ENCODE measurements at places on chromosomes 2 and 18.
A peak's percentile ranks its signal among the peaks of the same experiment; 100 is the strongest.

DNA sequence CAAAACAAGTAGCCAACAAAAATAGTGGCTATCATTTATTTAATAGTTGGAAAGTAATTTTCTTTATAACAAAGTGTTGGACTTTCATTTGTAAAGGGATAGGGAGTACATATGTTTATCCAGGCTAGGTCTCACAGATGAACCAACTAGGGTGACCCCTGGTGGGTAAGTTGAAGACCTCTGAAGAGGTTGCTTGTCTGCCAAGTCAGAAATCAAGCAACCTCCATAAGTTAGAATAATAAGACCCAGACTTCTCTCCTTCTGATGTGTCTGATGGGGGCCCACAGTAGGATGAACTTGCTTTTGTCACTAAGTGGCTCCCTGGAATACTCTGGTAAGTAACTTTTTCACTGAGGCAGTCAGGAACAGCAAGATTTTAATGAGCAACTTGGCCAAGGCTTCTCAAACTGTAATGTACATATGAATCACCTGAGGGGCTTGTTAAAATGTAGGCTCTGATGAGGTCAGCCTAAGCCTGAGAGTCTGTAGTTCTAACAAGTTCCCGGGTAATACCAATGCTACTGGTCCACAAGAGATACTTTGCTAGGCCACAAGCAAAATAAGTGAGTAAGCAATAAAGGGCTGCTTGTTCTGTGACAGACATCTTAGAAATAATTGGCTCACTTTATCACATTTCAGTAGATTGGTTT is 319.6 kb downstream of the PIK3C3 start:
- DNase-seq: no peak

DNA sequence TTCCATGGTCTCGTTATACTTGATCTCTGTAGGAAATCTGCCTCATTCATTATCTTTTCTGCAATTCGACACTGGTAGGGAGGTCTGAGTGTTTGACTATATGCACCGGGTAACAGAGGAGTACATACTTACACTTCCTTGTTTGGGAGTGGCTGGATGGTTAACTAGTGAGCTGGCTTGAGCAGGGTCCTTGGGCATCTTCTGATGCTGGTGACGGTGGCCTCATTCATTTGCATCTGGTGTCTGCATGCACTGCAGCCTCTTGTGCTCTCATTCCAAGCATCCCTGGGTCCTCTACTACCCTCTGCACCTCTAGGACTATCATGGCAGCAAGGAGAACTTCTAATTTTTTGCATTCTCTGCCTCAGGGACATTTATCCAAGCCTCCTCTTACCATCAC is 100.0 kb upstream of the TCF4 start:
- no peak for DNase-seq

DNA sequence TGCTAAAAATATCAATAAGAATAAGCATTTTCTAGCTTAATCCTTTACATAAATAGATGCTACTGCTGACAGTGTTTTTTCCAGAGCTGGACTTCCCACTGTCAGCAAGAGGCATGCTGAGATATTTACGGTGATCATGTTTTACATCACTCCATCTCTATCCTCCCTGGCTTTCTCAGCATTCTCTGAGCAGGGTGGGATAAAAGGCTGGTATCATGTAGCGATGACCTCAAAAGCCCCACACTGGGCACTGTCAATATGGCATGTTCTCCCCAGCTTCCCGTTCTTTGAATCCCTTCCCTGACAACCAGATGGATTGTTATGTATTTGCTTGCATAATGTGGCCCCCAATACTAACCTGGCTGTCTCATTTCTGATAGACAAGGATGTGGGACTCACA is 83.2 kb upstream of the EPHA4 start:
- no peak for DNase-seq

DNA sequence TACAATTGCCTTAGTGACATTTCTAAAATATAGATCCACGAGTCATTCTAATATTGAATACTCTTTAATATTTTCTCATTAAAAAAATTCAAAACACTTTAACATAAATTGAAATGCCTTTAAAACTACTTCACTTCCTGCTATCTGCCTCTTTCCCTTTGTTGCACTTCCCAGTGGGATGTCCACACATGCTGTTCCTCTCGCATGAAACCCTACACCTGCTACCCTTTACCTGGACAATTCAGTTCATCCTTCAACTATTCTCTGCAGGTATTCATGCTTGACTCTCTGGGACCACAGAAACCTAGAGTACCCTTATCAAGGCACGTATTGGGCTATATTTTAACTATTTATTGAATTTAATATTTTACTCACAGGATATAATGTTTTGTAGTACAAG is 373.3 kb upstream of the GALNT5 start:
- no peak for DNase-seq

DNA sequence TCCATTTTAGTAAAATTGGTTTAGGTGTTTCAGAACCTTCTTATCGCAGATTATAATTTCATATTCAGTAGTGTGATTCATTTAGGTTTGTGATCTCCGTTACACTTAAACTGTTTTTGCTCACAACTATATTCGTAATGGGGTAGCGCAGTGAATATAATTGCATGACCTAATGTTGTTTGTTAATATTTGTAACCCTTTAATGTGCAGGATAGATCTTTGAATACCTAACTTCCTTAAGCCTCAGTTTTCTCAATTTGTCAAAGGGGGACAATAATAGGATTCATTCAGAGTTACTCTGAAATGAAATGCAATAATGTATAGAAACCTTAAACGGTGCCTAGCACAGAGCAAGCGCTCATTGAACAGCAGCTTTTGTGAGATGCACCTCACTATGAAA is 558 bp upstream of the ZDBF2 start:
- no peak for DNase-seq

DNA sequence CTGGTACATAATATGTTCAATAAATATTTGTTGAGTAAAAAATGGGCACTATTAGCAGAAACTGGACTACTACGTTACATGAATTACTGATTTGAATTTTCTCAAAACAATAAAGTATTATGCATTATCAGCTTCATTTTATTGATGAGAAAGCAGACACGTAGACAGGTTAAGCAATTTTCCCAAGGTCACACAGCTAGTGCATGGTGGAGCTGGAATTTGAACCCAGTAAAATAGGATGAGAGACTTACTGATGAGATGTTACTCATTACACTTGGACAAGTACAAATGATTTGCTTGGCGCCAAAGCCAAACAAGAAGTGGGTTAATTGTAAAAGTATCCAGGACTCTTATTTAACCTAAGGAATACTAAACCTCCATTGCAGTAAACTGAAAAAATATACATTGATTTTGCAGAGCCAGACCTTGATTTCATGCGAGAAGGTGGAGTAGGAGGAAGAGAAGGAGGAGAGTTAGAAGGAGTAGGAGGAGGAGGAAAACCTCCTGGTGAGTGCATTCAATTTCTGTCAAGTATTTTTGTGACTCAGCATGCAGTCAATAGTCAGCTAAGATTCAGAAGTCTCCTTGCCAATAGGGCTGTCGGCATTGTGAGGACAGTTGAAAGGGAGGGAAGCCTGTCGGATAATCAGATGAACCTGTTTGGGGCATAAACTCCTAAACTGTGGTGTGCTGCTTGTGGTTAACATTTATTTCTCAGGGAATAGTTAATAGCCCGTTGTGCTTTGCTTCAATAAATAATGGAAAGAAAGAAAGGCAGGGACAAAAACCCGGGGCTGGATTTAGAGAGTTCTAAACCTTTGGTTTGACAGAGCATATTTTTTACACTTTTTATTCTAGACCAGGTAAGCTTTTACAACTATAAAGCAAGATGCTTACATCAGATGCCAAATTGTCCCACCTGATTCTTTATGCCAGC is 77.0 kb upstream of the TACR1 start:
- DNase-seq: no peak

DNA sequence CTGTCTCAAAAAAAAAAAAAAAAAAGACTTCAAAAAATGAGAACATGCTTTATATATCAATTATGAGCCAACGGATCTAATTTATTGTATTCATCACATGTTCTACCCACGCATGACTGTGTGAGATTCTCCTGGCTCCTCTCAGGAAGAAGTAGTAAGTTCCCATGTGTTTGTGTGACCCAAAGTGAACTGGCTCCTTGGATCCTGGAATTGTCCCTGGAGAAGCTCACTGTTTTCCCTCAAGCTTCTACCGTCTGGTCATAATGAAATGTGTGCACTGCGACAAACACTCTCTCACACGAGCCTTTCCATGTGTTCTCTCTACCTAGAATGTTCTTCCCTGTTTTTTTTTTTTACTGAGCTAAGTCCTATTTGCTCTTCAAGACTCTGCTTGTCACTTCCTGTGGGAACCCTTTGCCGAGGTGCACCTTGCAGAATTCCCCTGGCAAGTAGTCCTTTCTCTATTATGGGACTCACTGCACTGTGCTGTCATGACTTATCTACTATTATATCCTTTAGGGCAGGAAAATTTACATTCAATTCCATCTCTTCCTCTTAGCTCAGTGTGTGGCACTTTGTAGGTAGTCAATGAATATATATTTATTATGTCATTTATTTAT is 83.2 kb upstream of the THOC1 start:
- no peak for DNase-seq

GRCh38 chr18:21327101-21327500 is 85.1 kb downstream of the GREB1L start:
- DNase-seq: no peak

GRCh38 chr2:173886613-173887012 is 78.6 kb downstream of the SP3 start:
- DNase-seq: no peak

GRCh38 chr2:201936817-201937216 is 96.8 kb upstream of the FZD7 start:
- no peak for DNase-seq

DNA sequence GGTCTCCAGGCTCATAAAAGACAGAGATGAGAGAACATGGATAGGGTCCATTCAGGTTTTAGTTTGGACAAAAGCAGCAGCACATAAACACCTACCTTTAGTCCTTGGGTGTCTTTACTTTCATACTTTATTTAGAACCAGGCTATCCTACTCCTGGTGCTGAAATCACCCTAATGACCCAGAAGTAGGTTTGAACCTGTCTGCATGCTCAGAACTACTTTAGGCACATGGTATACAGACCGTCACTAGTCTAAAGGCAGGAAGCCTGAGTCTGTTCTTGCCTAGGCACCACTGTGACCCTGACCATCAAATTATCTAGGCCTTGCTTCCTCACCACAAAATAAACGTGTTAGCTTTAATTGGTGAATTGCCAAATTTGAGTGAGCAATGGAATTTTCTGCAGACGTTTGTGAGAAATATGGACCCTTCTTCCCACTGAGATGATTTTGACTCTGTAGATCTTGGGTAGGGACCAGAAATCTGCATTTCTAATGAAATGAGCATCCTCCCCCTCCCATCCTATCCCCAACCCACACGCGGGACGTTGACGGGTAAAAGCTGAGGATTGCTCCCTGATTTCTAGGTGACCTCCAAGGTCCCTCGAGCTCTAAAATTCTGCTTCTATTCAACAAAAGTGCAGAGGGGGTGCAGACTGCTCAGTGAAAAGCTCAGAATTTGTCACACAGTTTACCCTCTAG is 75.1 kb downstream of the PLEKHM3 start:
- DNase-seq: no peak

GRCh38 chr2:191713837-191714236 is 35.9 kb downstream of the NABP1 start:
- DNase-seq: no peak

- DNase-seq: no peak
These were observed 4.4 kb downstream of the ANKRD29 start for GRCh38 chr18:23658285-23658684.

- DNase-seq: no peak
These were observed 385.8 kb upstream of the TRIB2 start for GRCh38 chr2:12330916-12331315.

DNA sequence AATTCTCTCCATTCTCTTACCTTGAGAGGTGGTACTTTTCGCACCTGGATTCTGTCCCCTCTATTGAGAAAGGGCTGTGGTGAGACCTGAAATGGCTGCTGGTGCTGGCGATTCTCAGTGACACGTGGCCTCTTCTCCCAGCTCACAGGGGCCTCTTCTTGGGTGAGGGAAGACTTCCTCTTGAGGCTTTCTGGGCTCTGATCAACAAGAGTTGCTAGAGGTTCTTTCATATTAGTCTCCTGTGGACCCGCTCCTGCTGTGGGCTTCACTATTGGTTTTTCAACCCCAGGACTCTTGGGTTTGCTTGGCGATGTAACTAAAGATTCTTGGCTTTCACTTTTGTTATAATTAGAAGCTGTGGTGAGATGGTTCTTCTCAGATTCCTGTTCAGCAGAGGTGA is 76.3 kb upstream of the DTNB start:
- DNase-seq: no peak

DNA sequence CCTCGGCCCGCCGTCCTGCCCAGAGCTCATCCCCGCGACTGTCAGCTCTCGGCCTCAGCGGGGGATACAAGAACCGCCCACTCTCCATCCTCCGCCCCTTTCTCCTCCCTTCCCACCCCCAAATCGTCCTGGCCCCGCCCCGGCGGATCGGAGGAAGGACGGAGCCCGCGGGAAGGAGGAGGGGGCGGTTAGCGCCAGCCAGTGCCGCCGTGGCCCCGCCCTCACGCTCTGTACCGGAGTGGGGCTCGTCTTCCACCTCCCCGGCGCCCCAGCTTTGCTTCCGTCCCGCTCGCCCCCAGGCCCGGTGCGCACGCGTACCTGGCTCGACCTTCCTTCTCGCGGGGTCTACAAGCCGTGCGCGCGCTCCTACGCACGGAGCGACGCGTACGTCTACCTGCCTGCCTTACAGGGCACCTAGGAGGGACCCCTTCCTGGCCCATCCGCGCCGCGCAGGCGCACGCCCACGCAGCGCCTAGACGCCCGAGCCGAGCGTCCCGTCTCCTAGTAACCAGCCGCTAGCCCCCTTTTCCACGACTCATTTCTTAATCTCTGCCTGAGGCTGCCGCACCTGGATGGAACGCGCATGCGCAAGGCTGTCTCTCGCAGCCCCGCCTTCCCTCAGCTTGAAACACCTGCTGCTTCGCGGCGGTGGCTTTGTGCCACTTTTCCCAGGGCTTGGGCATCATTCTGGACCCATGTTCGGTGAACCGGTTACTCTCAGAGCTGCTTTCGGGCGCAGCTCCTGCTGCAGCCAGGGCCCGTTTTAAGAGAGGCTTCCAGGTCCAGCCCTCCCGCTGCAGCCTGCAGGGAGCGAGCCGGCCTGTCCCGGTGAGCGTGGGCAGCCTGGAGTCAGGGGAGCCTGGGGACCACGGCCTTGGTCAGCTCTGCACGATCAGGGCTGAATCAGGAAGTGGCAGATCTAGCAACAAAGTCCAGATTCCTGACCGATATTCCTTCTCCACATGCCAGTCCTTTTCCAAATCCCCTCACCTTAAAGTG is at the start of gene C2orf15:
Gene C2orf15 (plus strand): TSS at position 598 of the 999 bp plus-strand sequence. CDS start 8,852 bp downstream, outside the sequence.
- DNase-seq: peak; percentile 97

DNA sequence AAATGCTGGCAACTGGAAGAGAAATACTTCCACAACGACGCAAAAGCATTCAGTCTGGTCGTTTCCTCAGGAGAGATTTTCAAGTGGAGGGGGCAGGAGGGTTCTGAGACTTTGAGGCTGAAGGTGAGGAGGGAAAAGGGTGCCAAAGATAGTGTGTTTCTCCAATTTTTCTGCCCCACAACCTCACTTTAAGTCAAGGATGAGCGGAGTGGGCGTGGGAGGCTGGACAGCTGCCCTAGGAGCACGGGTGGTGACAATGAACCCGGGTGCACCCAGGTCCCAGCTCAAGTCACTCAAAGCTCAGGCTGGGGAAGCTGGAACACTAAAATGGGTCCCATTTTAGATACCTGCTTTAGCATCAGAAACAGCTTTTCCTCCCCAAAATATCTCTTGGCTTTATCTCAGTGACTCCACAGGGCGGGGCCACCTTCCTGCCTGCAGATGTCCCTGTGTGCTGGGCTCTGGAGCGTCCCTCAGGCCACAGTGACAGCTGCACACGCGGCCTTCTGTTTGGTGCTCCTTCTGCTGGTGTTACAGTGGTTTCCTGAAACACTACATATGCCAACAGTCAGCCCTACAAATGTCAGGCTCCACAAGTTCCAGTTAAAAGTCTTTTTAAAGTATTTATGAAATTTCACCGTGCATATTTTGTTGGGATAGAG is 1.4 kb upstream of the MBP start:
- no peak for DNase-seq

Data from activated effector memory CD4-positive, alpha-beta T cell treated with Interleukin-2 at 50 U/mL for 16 hours (primary cell).